ENCODE measurements at places on chromosomes 6 and 20. TPM values are rescaled to one million over a fixed set of nuclear protein-coding genes. Genes with fewer than 3 reads are reported as not detected.

RIPOR2 gene
- 126 TPM for total RNA-seq

TRIM10 gene
- 0.70 TPM for total RNA-seq

- DNase-seq = no peak
These were observed 718.9 kb downstream of the EYS start for GRCh38 chr6:64988148-64988547.

GRCh38 chr6:129902681-129903080, 41.6 kb upstream of the TMEM244 start:
- no peak for DNase-seq

DNA sequence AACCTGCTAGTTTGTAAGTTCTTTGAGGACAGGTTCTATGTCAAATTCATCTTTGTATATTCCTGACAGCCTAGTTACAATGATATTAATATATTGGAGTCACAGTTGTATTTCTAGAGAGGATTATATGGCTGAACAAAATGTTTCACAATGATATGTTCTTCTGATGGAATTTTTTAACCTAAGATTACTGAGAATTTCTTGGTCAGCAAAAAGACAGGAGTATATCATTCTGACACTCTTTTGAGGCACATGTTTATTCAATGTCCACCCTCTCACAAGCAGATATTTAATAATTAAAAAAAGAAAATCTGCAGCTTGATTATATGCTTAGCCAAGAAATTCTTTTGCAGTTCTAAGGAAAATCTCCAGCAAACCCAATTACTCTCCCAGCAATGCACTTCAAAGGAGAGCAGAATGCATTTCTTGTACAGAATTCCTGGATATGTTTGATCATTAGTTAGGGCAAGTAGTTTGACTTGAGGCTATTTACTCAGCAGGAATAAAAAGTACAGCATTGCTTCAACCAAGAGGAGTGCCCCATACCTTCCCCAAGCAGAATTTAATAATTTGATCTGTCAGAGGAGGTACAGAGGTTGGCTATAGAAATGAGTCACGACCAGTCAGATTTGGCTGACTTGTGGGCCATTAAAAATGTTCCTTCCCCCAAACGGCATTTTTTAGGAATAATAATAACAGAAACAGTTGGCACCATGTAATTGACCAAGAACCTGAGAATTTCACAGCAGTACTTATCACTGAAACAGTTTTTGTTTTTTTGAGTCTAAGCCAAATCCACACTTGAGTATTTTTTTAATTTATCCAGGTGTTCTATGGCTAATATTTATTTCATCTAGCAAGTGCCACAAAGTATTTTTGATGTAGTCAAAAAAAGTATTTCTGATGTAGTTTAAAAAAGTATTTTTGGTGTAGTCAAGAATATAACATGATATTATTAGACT, 508.1 kb upstream of the FLRT3 start:
- no peak for DNase-seq

DNA sequence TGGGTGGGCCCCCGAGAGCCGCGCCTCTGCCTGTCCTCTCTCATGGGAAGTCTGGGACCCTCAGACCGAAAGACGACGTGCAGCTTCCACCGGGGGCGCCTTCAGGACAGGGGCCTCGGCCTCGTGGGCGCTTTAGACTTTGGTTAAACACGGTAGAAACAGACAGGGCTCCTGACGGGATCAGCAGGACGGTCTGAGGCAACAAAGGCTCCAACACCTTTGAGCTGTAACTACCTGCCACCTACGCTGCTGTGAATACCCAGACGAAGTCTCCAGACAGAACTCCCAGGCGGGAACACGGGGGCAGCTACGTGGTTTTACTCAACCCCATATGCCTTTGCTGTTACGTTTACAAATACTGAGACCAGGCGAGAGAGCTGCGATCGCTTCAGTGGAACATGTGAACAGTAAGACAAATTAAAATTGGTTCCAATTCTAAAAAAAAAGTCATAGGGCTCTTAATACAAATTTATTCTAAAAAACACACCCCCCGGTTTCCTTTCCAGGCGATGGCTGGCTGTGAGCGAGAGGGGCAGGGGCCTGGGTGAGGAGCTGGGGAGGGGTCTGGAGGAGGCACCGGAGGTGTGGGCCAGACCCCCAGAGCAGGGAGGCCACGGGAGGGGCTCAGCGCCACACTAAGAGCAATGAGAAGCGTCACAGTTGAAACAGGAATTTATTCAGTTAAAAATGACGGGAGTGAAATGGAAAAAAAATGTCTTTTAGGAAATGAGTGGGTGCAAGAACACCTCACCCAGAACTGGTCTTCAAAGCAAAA, 453.2 kb downstream of the QKI start:
- DNase-seq = no peak

- no peak for DNase-seq
These were observed 45.2 kb upstream of the NHSL1 start for GRCh38 chr6:138544501-138544900.
